ENCODE measurements at places on chromosomes 5 and 9. TPM values are rescaled to one million over a fixed set of nuclear protein-coding genes. Genes with fewer than 3 reads are reported as not detected.
A peak's percentile ranks its signal among the peaks of the same experiment; 100 is the strongest.

GRCh38 chr5:1636981-1637638 lies 113.3 kb upstream of the LPCAT1 start:
- peaks cover 26% of the 10 kb centered on the region for H3K4me1 ChIP-seq
- DNase-seq: no peak
- H3K4me3 ChIP-seq: no peak overlapping the region
- no peaks in the 10 kb centered on the region for H3K36me3 ChIP-seq
- peaks cover 4% of the 10 kb centered on the region for H3K27me3 ChIP-seq
- no peak overlapping the region for H3K27ac ChIP-seq

- no peak overlapping the region for H3K4me3 ChIP-seq
- H3K36me3 ChIP-seq: no peaks in the 10 kb centered on the region
- H3K27ac ChIP-seq: no peak overlapping the region
- peaks cover 5% of the 10 kb centered on the region for H3K4me1 ChIP-seq
- H3K27me3 ChIP-seq: no peaks in the 10 kb centered on the region
These were observed 114.1 kb downstream of the PCSK5 start for GRCh38 chr9:76004526-76004925.

DNA sequence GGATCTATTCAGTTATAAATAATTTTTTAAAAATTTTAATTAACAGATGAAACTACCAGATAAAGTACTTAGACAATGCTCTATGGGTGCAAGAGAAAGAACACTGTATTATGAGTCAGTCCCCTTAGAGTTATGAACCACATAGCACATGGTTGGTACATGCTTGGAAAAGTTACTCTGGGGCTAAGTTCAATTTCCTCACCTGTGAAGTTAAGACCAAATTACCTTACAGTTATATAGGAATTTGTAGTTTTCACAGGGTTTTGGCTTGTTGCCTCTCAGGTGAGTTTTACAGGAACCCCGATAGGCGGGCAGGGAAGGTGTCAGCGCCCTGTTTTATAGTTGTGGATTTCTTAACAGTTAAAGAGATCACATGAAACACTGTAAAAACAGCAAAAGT lies 1.2 kb downstream of the PANK3 start:
- H3K4me1 ChIP-seq: peaks cover 30% of the 10 kb centered on the region
- peak overlapping the region; percentile 83 for H3K27ac ChIP-seq
- DNase-seq: no peak
- peak overlapping the region; percentile 98 for H3K4me3 ChIP-seq
- H3K27me3 ChIP-seq: no peaks in the 10 kb centered on the region

DNA sequence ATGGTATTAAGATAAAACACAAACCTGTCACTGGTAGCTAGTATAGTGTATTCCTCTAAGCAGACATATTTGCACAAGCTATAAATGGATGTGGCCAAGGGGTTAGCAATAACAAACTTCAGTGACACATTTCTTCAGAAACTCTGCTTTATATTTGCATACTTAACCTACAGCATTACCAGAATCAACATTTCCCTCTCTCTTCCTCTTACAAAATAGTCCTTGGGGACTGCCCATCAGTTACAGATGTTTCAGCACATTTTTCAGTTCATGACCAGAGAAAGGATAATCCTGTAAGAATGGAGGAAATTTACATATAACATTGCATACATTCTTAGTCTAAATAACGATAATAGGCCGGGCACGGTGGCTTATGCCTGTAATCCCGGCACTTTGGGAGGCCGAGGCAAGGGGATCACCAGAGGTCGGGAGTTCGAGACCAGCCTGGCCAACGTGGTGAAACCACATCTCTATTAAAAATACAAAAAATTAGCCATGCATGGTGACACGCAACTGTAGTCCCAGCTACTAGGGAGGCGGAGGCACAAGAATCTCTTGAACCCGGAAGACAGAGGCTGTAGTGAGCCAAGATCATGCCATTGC lies 25.3 kb upstream of the SLC1A1 start:
- H3K27me3 ChIP-seq: peaks cover 4% of the 10 kb centered on the region
- H3K4me1 ChIP-seq: peaks cover 5% of the 10 kb centered on the region
- no peak overlapping the region for H3K4me3 ChIP-seq
- H3K27ac ChIP-seq: no peak overlapping the region
- no peaks in the 10 kb centered on the region for H3K36me3 ChIP-seq
- DNase-seq: no peak

DNA sequence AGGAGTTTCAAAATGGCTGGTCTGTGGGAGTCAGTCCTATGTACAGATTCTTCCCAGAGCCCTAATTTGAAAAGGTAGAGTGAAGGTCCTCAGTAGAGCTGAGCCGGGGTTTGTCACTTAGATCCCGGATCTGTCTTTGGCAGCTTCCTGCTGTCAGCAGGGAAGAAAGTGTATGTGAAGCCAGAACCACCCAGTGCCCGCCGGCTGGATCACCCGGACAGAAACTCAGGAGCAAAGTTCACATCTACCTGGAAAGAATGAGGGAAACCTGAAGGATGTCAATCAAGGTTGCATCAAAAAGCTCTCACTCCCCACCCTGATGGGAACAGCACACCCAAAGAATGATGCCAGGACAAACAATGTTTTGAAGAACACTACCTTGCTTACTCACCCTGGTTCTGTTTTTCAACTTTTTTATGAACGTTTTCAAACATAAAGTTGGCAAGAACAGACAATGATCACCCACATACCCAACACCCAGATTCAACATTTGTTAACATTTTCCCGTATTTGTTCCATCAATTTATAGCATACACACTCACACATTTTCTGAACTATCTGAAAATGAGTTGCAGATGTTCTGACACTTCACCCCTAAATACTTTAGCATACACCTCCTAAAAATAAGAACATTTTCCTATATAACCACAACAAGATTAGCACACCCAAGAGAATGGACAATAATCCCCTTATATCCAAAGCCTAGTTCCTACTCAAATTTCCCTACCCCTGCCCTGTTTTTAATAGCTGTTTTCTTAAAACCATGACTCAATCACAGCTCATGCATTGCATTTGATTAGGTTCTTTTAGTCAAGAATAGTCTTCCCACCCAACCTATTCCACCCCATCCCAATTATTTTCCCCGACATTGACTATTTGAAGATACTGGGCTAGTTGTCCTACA lies 133.9 kb downstream of the LHFPL2 start:
- H3K4me1 ChIP-seq: peaks cover 4% of the 10 kb centered on the region
- no peak for DNase-seq
- no peaks in the 10 kb centered on the region for H3K36me3 ChIP-seq
- no peak overlapping the region for H3K27ac ChIP-seq
- peaks cover 47% of the 10 kb centered on the region for H3K27me3 ChIP-seq

GRCh38 chr5:166977911-166978422 lies 1313.5 kb upstream of the WWC1 start:
- H3K4me3 ChIP-seq: no peak overlapping the region
- no peaks in the 10 kb centered on the region for H3K36me3 ChIP-seq
- H3K4me1 ChIP-seq: no peaks in the 10 kb centered on the region
- peaks cover 8% of the 10 kb centered on the region for H3K27me3 ChIP-seq
- H3K27ac ChIP-seq: no peak overlapping the region

- H3K4me1 ChIP-seq: no peaks in the 10 kb centered on the region
- H3K36me3 ChIP-seq: no peaks in the 10 kb centered on the region
- DNase-seq: no peak
- no peak overlapping the region for H3K4me3 ChIP-seq
These were observed 29.4 kb downstream of the SH3RF2 start for GRCh38 chr5:145965804-145966203.

- H3K27ac ChIP-seq: no peak overlapping the region
- H3K36me3 ChIP-seq: no peaks in the 10 kb centered on the region
- H3K4me1 ChIP-seq: no peaks in the 10 kb centered on the region
- DNase-seq: peak; percentile 29
- no peak overlapping the region for H3K4me3 ChIP-seq
These were observed 89.8 kb downstream of the SLC1A3 start for GRCh38 chr5:36696059-36696673.

ACOT12 gene
- total RNA-seq: not detected

CYSRT1 gene
- total RNA-seq: 0.93 TPM

FBP1 gene
- total RNA-seq: 0.40 TPM

AGXT2 gene
- not detected for total RNA-seq

PCDHGB2 gene
- 0.18 TPM for total RNA-seq

LRRC70 gene
- 0.95 TPM for total RNA-seq

DIPK1B gene
- 0.18 TPM for total RNA-seq

All from activated CD4-positive, alpha-beta memory T cell treated with anti-CD3 and anti-CD28 coated beads, Interleukin-2, amount 10 ng/mL, durations not matched to agents 7 days and 5 days (primary cell).